ENCODE measurements at places on chromosomes 2 and 18. TPM values are rescaled to one million over a fixed set of nuclear protein-coding genes. Genes with fewer than 3 reads are reported as not detected.

- H3K4me3 ChIP-seq = no peak overlapping the region
- no peaks in the 10 kb centered on the region for H3K27me3 ChIP-seq
- no peak for DNase-seq
These were observed 84.9 kb downstream of the DYSF start for GRCh38 chr2:71538241-71538640.

DNA sequence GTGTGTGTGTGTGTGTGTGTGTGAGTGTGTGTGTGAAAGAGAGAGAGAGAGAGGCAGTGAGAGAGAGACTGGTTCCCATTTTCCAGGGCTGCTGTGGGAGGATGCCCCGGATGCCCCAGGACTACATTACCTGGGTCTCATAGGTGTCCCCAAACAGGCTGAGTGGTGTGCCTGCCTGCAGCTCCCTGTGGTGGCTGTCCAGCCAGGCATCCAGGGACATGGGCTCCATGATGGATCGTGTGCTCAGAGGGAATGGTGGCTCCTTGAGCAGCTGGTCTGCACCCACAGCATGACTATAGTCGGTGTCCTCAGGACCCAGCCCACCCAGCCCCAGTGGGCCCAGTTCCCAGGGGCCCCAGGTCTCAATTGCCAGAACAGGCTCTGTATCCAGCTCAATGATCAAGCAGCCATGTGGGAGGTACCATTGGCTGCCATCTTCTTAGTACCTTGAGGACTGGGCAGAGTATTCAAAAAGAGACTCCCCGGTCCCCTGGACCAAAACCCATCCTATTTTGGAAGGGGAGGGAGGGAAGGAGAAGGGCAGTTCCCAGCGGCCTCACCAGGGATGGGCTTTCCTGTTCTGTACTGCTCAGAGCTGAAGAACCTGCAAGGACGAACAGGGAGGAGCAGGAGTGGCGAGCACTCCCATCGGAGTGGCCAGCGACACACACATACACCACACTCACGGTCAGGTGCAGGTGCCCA lies 5.8 kb upstream of the OXER1 start:
- DNase-seq = no peak
- H3K4me3 ChIP-seq = no peak overlapping the region
- no peaks in the 10 kb centered on the region for H3K27me3 ChIP-seq
- no peaks in the 10 kb centered on the region for H3K36me3 ChIP-seq

GRCh38 chr2:170224692-170225294 lies 46.8 kb downstream of the MYO3B start:
- H3K36me3 ChIP-seq = no peaks in the 10 kb centered on the region
- DNase-seq = no peak

GRCh38 chr2:3116371-3116770 lies 261.2 kb downstream of the EIPR1 start:
- no peak overlapping the region for H3K4me3 ChIP-seq
- H3K36me3 ChIP-seq = no peaks in the 10 kb centered on the region
- no peak overlapping the region for H3K27ac ChIP-seq
- no peak for DNase-seq

- H3K4me1 ChIP-seq = peaks cover 2% of the 10 kb centered on the region
- no peak for DNase-seq
- no peaks in the 10 kb centered on the region for H3K27me3 ChIP-seq
- H3K27ac ChIP-seq = no peak overlapping the region
These were observed 105.5 kb downstream of the COPS8 start for GRCh38 chr2:237190966-237191713.

DNA sequence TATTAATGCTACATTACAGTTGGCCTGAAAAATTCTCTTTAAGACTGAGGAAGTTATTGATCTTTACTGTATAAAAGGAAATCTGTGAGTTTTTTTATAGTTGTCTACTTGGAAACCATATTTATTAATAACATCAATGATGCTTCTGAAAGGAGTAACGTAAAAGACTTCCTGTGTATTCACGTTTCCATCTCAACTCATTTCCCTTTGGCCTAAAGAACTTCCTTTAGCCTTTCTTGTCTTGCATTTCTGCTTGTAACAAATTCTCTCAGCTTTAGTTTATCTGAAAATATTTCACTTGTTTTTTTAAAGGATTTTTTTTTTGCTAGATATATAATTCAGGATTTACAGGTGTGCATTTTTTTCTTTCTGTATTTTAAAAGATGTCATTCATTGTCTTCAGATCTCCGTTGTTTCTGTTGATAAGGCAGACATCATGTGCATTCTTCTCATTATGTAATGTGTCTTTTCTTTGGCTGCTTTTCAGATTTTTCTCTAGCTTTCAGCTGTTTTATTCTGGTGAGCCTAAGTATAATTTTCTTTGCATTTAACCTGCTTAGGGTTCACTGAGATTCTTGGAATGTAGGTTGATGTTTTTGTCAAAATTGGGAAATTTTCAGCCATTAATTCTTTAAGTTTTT lies 159.0 kb upstream of the DAPL1 start:
- no peaks in the 10 kb centered on the region for H3K4me1 ChIP-seq
- H3K27me3 ChIP-seq = no peaks in the 10 kb centered on the region
- no peaks in the 10 kb centered on the region for H3K36me3 ChIP-seq
- no peak overlapping the region for H3K4me3 ChIP-seq
- DNase-seq = no peak

- H3K27me3 ChIP-seq = no peaks in the 10 kb centered on the region
- no peaks in the 10 kb centered on the region for H3K4me1 ChIP-seq
- DNase-seq = no peak
- peaks cover 97% of the 10 kb centered on the region for H3K36me3 ChIP-seq
- no peak overlapping the region for H3K4me3 ChIP-seq
These were observed 39.4 kb upstream of the RBM44 start for GRCh38 chr2:237759176-237759575.

DNA sequence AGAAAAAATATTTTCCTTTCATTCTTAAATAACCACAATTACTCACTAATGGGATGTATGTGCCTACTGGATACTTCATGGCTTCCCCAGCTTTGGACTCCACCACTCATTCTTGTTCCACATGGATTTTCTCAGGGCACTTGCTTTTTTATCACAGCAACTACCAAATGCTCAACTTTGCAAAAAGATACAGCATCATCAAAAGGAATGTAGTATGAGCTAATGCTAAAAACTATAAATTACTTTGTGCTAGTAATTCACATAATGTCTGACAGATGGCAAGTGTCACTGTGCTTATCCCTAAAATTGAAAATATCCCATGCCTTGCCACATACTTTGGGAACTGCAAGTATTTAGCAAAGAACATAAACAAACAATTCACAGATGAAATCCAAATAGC lies 130.4 kb upstream of the ZFP36L2 start:
- no peak for DNase-seq
- H3K36me3 ChIP-seq = no peaks in the 10 kb centered on the region
- no peak overlapping the region for H3K4me3 ChIP-seq
- no peak overlapping the region for H3K27ac ChIP-seq
- H3K27me3 ChIP-seq = no peaks in the 10 kb centered on the region

DNA sequence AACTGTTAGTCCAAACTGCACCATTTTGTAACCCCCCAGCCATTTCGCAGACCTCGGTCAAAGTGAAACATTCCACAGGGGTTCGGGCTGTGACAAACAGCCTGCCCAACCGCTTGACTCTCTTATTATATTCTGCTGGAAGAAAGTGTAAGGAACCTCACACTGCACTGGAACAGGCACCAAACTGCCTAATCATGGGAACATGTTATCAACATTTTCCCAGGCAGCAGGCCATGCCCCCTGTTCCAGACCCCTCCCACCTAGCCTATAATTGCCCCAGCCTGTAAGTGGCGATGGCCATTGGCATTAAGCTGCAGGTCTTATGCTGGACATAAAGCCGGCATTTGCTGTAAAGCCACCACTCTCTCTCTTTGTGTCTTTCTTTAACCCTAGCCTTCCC lies 16.9 kb downstream of the LYG2 start:
- H3K4me3 ChIP-seq = no peak overlapping the region
- no peak for DNase-seq
- no peaks in the 10 kb centered on the region for H3K27me3 ChIP-seq
- H3K36me3 ChIP-seq = no peaks in the 10 kb centered on the region
- no peaks in the 10 kb centered on the region for H3K4me1 ChIP-seq
- H3K27ac ChIP-seq = no peak overlapping the region

- no peaks in the 10 kb centered on the region for H3K27me3 ChIP-seq
- DNase-seq = no peak
- H3K36me3 ChIP-seq = no peaks in the 10 kb centered on the region
- H3K27ac ChIP-seq = no peak overlapping the region
- H3K4me1 ChIP-seq = no peaks in the 10 kb centered on the region
These were observed 9.8 kb upstream of the ME2 start for GRCh38 chr18:50869150-50869549.

DNA sequence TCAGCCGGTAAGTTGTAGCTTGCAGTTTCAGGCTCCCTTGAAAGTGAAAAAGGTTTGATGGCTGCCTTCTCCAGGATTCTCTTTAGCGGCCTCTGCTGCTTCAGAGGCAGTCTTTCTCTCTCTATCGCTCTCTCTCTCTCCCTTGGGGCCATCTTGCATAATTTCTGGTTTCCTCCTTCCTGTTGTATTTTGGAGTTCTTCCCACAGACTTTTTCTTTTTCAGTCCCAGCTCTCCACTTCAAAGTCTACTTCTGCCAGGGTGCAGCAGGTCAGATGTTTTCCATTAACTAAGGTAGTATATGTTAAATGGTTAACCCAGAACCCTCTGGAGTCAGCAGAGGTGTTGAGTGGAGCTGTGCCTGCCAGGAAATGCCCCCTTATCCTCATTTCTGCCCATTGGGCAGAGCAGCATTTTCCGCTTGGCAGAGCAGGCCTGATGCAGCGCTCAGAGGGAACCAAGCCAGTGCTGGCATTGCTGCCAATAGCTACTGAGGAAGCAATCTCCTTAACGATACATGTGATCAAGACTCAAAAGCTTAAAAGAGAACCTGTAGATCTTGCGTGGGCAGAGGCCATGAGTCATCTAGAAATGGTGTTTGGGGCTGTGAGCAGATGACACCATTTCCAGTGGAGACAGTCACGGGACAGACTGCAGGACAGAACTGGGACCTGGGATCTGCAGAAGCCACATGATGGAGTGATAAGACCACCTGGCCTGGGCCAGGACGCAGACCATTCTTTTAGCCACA lies 20.8 kb downstream of the DBI start:
- DNase-seq = peak; percentile 44
- H3K27ac ChIP-seq = no peak overlapping the region
- no peak overlapping the region for H3K4me3 ChIP-seq
- no peaks in the 10 kb centered on the region for H3K36me3 ChIP-seq
- no peaks in the 10 kb centered on the region for H3K27me3 ChIP-seq
- H3K4me1 ChIP-seq = peaks cover 14% of the 10 kb centered on the region

GRCh38 chr18:26729449-26729848 lies 136.1 kb downstream of the AQP4 start:
- no peaks in the 10 kb centered on the region for H3K36me3 ChIP-seq
- H3K4me3 ChIP-seq = no peak overlapping the region
- no peak overlapping the region for H3K27ac ChIP-seq
- no peak for DNase-seq
- no peaks in the 10 kb centered on the region for H3K4me1 ChIP-seq
- no peaks in the 10 kb centered on the region for H3K27me3 ChIP-seq

- no peak for DNase-seq
- H3K36me3 ChIP-seq = no peaks in the 10 kb centered on the region
- H3K4me3 ChIP-seq = no peak overlapping the region
- no peak overlapping the region for H3K27ac ChIP-seq
- H3K27me3 ChIP-seq = no peaks in the 10 kb centered on the region
- H3K4me1 ChIP-seq = no peaks in the 10 kb centered on the region
These were observed 99.4 kb upstream of the NCK2 start for GRCh38 chr2:105645031-105645937.

LRRC30 gene
- total RNA-seq = not detected

SLC8A1 gene
- total RNA-seq = 8.1 TPM

APOB gene
- total RNA-seq = 2.2 TPM

SLC1A4 gene
- 11.9 TPM for total RNA-seq

Measured in tibial nerve (tissue), 4 donors.